CD4-positive, alpha-beta memory T cell (primary cell): ENCODE measurements at places on chromosomes 2 and 18.

- no peak for DNase-seq
These were observed 40.0 kb upstream of the CYBRD1 start for GRCh38 chr2:171482308-171482707.

DNA sequence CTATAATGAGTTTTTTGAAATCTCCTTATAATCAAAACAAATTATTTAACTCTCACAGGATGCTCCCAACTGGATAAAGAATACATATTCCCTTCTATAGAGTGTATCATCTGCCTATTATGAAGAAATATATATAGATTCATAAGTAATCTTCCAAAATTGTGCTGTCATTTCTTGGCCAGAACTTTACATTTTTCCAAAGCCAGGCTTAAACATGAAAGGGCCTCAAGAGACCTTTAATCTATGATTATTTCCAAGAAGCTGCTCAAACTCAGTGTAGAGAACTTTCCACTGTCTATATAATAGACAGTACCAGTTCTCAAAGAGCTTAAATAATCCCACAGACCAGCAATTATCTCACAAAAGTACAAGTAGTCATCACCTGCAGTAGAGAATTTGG lies 211.0 kb downstream of the AKAIN1 start:
- DNase-seq = no peak

DNA sequence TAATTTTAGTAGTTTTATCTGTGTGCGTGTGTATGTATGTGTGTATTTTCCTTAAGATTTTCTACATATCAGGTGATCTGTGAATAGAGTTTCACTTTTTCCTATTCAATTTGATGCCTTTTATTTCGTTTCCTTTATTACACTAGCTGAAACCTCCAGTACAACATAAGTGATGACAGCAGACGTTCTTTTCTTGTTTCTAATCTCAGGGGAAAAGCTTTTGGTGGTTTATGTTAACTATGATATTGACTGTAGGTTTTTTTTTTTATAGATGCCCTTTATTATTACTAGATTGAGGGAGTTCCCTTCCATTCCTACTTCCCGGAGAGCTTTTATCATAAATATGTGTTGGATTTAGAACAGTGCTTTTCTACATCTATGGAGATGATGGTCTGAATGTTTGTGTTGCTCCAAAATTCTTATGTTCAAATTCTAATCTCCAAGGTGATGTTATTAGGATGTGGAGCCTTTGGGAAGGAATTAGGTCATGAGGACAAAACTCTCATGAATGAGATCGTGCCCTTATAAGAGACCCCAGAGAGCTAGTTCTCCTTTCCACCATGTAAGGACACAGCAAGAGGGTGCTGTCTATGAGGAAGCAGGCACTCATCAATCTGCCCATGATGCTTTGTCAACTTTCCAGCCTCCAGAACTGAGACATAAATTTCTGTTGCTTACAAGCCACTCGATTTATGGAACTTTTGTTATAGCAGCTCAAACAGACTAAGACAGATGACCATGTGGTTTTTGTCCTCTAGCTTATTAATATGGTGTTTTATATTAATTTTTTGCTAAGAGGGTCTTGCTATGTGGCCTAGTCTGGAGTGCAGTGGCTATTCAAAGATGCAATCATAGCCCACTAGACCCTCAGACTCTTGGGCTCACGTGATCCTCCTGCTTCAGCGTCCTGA lies 5.9 kb upstream of the RHBDD1 start:
- no peak for DNase-seq

DNA sequence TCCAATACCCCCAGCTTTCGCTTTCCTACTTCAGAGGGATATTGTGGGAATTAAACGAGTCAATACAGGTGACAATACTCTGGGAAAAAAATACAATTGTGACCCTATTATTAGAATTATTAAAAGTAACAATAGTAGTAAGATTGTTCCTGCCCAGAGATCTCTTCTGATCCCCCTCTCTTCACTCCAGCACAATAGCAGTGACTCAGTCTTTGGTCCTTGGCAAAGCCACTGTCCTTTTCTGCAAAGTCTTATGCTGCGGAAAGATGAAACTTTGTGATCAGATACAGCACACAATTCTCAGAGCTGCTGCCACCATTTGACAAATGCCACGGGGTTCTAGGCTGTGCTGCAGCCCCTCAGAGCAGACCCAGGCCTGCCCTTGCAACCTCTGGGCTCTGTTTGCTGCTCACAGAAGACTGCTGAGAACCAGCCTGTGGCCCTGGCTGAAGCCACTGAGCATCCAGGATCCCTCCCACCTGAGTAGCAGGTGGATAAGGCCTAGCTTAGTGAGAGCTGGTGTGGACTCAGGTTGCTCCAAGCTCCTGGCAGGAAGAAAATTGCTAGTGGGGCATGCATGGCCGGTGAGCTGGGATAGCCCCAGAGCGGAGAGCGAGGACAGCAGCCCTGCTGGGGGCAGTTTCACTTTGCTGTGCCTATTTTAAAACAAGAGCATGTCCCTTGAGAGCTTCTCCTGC lies 60.1 kb upstream of the ROCK2 start:
- no peak for DNase-seq

- DNase-seq = no peak
These were observed 13.4 kb downstream of the NOP58 start for GRCh38 chr2:202278944-202279343.

- no peak for DNase-seq
These were observed 16.4 kb downstream of the RSAD2 start for GRCh38 chr2:6893876-6894482.

DNA sequence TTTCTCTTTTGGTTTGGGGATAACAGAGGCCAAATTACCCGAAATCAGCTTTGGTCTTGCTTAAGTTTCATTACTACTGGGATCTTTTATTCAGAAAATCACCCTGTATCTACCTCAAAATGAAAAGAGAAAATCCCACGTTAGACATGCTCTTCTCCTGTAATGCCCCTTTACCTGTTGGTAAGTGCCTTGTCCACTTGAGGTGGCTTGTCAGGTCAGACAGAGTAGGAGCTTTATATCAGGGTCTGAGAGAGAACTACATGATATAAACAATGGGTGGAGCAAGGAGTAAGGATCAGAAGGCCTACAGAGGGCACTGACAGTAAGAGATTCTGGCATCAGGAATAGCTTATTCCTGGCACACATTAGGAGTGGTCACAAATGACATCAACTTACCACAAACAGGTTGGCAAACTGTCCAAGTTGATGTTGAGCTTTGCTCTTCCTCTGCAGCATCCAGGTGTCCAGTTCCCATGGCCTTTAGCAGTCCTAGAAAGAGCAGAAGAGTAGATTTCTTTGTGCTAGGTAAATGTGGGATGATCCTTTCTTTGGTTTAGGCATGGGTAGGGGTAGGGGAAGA lies at the start of gene REG1B:
Gene REG1B, minus strand, starts transcription at position 209 of the 580 bp plus-strand sequence. CDS start 381 bp downstream, outside the sequence.
- DNase-seq = no peak

DNA sequence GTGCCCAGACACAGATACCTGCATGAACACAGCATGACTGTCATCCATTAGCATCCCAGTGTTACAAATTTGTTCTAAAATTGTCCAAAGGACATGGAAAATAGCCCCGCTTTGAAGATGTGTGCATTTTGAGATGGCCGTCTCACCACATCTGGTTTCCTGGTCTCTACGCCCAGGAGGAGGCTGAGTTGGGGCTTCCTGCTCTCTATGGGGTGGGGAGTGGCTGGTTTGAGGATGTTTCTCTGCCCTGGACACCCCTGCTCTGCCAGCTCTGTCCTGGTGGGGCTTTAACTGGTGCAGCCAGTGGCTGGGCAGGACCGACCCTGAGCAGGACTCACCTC lies 74.6 kb upstream of the SMAD7 start:
- DNase-seq = no peak

- no peak for DNase-seq
These were observed 50.6 kb upstream of the SPRED2 start for GRCh38 chr2:65482971-65483370.

DNA sequence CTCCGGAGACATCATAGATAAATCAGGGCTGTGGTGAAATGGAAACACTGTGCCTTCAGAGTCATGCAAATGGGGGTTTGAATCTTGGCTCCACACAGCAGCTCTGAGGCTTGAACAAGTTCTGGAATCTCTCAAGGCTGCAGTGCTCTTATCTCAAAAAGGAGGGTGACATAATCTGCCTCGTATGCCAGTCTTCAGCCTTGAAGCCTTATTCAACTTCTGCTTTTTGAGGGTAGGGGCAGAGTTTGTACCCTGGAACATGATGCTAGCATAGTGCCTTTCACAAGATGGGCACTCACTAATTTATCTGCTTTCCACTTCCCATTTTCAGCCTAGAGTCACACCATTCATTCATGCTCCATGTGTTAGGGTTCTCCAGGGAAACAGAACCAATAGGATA lies 42.3 kb downstream of the GATA6 start:
- no peak for DNase-seq

GRCh38 chr2:26020231-26020640 lies 13.6 kb upstream of the RAB10 start:
- DNase-seq = no peak

DNA sequence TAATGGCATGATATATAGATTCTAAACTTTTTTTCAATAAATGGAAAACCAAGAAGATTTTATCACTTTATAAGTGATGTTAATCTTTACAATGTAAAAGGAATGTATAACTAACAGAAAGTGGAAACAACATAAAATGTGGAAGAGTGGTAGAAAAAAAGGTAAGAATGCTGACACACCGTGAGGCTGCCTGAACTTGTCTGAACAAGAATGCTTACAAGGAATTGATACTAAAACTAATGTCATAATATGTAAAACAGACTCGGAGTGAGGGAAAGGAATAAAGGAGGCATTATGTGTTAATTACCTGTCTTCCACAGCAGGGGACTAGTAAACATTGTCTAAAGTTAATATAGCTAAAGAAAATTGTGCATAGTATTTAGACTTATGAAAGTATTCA lies 958.8 kb upstream of the TMEFF2 start:
- no peak for DNase-seq

DNA sequence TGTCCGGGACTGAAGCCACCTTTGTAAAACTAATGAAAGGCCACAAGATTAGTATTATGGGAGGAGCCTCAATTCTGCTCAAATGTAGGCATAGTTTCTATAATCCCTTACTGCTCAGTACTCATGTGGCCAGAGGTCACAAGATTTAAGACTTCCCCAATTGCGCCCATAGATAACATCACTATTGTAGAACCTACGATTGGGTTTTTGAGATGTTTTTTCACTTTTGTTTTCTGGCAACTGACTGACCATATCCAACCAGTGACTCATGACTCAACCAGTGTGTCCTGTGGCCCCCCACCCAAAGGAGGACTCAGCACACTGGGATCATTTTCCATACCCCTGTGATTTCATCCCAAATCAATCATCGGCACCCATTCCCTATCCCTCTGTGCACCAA lies 15.2 kb upstream of the TSPYL6 start:
- no peak for DNase-seq

- DNase-seq = no peak
These were observed 15.9 kb downstream of the GATA6 start for GRCh38 chr18:22185273-22185672.

DNA sequence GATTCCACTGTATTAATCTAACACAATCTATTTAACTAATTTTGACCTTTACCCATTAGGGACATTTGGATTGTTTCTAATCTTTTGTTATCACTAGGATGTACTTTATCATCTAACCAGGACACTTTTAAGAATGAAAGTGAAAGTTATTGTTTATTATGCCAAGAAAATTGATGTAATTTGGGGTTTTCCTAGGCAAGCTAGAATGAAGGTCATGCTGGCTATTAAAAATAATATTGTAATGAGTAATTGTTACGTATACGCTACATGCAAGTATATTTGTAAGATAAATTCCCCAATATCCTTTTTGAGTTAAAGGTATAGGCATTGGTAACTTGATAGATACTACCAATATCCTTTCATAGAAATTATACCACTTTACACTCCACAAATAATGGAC lies 74.6 kb downstream of the COL5A2 start:
- DNase-seq = no peak

- DNase-seq = no peak
These were observed 127.2 kb upstream of the SP5 start for GRCh38 chr2:170587922-170588321.

GRCh38 chr18:77201506-77201905 lies 48.1 kb upstream of the GALR1 start:
- DNase-seq = no peak

DNA sequence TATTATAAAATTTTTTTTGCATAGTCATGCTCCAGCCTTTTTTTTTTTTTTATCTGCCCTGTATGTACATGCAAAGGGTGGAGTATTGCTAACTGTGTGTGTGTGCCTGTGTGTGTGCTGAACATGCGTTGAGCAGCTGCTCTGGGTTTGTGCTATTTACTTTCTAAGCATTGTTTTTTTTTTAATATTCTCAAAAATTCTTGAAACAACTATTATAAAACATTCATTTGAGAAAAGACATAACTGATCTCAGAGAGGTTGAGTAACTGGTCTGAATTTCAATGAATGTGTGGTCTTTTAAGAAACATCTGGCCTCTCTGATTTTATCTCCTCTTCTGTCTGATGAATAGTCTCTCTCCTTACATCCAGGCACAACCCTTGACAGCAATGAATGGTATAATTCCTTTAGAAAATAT lies 366.0 kb upstream of the SLC14A2 start:
- no peak for DNase-seq

GRCh38 chr2:117553448-117553847 lies 261.0 kb upstream of the DDX18 start:
- DNase-seq = no peak

DNA sequence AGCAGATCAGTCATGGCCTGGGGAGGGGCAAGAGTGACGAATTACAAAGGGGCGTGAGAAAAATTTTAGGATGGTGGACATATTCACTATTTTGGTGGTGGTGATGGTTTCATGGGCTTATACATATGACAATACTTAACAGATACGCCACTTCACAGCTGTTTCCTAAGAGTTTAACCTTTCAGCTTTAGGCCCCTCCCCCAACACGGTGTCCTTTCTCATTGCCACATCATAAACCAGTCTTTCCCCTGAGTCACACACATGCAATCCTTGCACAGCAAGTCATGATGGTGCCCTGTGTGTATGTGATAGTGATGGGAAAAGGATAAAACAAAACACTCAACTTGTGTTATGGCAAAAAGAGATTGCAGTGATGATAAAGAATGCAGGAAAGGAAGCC lies 47.6 kb upstream of the IL1R1 start:
- no peak for DNase-seq

- no peak for DNase-seq
These were observed 383.6 kb downstream of the DCC start for GRCh38 chr18:52723550-52723970.

DNA sequence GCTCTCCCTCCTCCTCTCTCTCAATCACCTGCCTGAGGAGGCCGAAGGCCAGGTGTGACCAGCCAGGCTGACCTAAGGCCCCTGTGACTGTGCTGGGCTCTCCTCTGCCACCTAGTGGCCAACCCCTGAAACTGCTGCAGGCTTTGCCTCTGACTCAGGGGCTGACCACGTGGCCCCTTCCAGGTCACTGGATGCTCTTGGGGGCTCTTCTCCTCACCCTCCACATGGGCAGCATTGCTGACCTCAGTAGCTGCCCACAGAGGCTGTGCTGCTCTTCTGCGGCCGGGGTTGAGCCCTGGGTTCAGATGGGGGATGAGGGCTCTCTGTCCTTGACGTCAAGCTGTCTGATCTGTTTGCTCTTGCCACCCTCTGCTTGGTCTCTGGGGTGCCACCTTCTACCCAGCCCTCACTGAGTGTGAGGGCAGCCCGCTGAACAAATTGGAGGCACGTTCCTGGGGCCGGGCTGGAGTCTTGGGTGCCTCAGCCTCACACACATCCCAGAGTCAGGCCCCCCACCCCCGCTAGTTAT lies 122.7 kb downstream of the TWIST2 start:
- peak; percentile 36 for DNase-seq
